ENCODE measurements at places on chromosomes 1 and 21.

DNA sequence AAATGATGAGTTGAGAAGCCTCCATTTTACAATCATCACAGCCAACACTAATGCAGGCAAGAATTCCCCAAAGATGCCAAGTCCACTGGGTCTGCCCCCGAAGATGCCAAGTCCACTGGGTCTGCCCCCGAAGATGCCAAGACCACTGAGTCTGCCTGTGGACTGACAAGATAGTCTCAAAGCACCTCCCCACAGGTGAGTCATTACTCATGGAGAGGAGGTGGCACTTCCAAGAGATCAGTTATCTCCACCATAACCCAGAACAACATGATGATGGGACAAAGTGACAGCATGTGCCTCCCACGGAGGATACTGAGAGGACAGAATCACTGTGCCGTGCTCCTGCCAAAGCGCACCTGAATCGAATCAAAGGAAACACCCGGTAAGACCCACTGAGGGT is 4.8 kb downstream of the PTTG1IP start:
- no peak for DNase-seq

GRCh38 chr1:235648407-235648907 is 1.1 kb downstream of the GNG4 start:
- DNase-seq, result no peak

- no peak for DNase-seq
These were observed 45.1 kb upstream of the RGS2 start for GRCh38 chr1:192763756-192764155.

DNA sequence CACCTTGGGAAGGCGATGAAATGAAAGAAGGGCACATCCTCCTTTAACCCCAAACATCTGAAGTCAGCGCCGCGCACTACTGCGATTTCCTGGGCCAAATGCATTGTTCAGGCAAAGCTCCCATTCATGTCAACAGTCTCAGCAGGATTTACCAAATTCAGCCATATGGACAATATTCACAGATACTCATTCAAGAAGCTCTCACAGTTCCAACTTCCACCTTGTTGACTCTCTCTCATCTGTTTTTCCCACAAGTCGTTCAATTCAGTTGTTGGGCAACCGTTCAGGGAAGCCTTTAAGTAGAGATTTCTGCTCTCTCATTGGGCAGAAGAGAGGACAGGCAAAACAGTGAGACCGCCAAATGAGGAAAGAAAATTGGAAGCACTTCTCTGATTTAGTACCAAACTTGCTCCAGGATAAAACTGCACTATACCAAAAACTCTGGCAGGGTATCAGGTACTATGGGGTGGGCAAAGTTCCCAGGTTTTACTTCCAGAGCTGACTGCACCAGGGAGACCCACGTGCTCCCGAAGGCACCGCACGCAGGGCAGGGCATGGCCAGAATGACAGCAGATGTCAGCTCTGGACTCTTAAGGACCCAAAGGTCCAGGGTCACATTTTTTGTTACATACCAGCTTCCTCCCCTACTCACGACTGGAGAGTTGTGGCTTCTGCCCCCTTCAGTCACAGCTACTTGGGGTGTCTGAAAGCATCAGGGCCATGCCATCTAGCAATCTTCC is 668.8 kb downstream of the KIF26B start:
- DNase-seq, result no peak

GRCh38 chr1:162626094-162626493 is 6.2 kb upstream of the DDR2 start:
- DNase-seq, result no peak

- DNase-seq, result no peak
These were observed 59.7 kb downstream of the TEX35 start for GRCh38 chr1:178572604-178573003.

GRCh38 chr1:186999506-186999905 is 170.8 kb downstream of the PLA2G4A start:
- DNase-seq, result no peak

- DNase-seq, result no peak
These were observed 856 bp downstream of the NRDC start for GRCh38 chr1:51877434-51878307.

DNA sequence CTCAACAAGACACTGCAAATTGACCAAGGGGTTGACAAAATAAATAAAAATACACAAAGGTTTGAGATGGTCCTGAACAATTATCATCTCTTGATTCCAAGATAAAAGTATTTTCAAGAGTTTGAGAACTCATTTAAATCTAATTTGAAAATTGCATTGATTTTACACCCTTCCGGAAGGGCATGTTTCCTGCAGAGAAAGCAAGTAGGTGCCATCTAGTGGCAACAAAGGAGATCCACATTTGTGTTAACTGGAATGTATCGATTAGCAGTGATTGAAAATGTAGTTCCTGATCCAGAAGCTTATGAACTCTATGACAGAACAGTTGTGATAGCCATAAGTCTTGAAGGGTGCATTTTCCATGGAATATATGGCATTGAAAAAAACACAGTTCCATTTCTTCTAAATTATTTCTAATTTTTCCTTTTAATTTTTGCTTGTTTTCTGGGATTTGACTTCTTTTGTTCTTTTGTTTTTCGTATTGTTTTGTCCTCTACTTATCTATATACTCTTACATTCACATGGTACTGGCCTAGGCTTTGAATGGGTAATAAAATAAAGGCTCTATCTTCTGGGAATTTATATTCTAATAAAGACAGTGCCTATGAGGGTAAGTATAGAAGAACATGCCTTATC is 143.7 kb downstream of the DNM3 start:
- DNase-seq, result no peak

DNA sequence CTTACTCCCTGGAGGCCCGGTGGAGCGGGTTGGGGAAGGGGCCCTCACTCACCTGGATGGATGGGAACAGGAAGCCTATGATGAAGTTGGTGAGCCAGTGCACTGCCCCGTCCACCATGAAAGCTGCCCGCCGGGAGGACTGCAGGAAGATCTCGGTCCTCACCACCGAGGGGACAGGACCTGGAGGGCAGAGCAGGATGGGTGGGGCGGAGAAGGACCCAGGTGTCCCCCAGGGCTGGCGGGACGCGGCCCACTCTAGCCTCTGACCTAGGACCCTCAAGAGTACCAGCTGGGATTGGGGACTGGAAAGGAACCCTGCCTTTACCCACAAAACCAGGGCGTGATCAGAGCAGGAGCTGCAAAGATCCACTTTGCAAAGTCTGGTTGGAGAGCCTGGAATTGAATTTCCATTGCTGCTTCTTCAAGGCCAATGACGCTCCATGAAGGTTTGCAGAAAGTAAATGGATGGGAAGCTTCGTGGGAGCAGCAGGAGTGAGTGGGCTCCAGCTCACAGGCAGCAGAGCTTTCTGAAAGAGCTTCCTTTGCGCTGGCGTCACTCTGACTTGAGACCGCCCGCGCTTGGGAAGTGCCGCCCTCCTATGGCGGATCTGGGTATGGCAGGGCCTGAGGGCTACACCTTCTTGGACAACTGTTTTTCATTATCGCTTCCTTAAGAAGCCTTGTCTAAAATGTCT is 21.4 kb downstream of the SLC2A7 start:
- no peak for DNase-seq

GRCh38 chr21:28749536-28749935 is 243.1 kb downstream of the LTN1 start:
- DNase-seq, result no peak

GRCh38 chr1:211882381-211883004 is 51.9 kb upstream of the LPGAT1 start:
- DNase-seq, result no peak

DNA sequence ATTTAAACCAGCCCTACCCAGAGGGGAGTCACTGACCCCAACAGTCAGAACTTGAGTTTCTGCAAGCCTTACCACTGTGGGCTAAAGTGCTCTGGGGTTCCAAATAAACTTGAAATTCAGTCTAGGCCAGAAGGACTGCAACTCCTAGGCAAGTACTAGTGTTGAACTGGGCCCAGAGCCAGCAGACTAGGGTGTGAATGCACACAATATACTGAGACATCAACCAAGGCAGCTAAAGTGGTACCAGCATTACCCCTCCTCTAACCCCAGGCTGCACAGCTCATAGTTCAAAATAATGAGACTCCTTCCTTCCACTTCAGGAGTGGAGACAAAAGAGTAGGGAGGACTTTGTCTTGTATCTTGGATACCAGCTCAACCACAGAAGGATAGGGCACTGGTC is 18.9 kb upstream of the IL20 start:
- DNase-seq, result no peak

- DNase-seq, result no peak
These were observed 1.4 kb downstream of the ARHGEF16 start for GRCh38 chr1:3455670-3456448.

GRCh38 chr1:30977105-30977504 is 68.5 kb upstream of the SDC3 start:
- DNase-seq, result no peak

DNA sequence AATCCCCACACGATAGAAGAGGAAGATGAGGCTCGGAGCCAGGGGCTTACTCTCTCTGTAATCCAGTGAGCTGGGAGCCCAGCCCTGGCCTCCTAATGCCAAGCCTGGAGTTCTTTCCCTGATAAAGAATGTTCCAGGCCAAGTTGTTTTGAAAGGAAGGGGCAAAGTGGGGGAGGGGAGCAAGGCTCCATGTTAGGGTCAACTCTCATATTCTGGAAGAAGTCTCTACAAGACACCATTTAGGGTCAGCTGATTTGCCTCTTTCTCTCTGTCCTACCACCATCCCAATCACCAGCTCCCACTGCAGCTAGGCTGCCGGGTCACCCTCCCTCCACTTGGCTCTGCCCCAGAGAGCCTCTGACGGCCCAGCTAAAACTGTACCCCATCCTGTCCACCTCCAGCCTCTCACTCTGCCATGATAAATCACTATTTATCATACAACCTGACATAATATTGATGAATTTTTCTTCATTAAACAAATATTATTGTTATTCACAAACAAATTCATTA is 95.0 kb downstream of the GLIS1 start:
- DNase-seq, result no peak

DNA sequence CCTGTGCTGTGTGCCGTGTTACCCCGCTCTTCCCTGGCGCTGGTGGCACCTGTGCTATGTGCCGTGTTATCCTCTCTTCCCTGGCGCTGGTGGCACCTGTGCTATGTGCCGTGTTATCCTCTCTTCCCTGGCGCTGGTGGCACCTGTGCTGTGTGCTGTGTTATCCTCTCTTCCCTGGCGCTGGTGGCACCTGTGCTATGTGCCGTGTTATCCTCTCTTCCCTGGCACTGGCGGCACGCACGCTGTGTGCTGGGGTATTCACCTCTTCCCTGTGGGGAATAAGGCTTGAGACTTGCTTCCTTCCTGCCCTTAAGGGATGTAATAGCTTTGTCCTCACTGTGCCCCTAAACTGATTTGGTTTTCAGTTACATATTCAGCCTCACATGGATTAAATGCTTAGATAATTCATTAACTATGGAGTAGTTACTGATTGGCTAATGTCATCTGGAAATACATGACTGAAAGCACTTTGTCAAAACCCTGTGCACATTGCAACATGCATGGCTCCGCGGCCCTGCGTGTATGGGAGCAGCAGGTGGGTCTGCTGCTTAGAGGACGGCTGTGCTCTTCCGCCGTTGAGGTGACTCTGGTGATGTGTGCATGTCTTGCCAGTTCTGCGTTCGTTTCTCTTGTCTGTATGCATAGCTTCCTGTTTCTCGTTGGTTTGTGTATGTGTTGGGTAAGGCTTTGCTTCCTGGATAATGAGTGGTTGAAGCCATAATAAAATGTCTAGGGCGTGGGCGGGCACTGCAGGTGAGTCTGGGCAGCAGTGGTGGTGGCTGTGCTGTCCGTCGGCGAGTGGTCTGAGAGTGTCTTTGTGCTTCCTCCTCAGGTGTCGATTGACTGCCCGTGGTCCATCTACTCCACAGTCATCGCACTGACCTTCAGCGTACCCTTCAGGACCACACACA is 17.9 kb upstream of the PWP2 start:
- no peak for DNase-seq

DNA sequence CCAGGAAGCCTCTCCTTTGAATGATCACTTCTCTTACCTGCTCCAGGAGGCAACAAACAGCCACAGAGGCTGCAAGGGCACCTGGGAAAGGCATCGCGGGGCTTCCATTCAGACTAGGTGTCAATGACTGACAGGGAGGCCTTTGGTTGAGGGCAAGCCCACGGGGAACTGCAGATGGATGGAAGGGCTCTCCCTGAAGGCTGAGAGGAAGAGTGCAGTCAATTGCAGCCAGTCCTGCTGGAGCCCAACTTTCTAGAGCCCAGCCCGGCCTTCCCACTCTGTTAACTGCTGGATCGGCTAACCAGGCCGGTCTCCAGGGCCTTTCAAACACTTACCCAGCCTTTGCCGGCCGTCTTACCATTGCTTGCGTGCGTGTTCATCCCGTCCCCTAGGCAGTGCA is 89.3 kb downstream of the LACTBL1 start:
- no peak for DNase-seq

GRCh38 chr1:162889989-162890388 is 29.0 kb upstream of the CCDC190 start:
- DNase-seq, result no peak

DNA sequence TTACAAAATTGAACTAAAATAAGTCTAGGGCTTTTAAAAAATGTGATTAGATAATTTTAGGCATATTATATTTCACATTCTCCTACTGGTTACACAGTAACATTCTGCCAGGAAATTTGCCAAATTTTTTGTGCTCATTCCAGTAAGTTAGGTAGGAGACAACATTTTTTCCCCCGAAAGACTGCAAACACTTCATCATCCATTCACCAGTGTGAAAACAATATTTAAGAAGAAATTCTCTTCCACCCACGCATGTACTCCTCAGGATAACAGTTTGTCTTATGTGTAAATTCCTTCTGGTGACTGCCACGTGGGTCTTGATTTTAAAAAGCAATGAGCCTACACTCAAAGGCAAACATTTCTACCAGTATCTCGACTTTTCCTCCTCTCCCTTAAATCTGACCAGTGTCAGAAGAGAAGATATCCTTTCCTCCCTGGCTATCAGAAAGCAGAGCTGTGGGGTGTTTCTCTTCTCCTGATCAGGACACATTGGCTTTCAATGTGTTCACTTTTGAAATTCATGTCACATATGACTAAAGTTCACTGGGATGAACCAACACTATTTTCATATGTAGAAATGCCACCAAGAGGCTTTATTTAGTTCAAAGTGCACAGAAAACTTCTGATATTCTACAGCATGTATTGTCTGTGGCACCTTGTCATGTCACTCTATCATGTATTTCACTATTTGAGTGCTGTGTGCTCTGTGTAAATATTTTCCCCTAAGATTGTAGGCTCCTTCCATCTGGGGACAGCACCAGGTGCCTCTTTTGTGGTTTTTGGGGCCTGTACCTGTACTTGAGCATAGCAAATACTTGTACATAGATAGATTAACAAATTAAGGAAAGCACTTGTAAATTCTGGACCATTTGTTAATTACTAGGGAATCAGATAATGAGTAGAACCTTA is 38.6 kb downstream of the LHX9 start:
- DNase-seq, result no peak

DNA sequence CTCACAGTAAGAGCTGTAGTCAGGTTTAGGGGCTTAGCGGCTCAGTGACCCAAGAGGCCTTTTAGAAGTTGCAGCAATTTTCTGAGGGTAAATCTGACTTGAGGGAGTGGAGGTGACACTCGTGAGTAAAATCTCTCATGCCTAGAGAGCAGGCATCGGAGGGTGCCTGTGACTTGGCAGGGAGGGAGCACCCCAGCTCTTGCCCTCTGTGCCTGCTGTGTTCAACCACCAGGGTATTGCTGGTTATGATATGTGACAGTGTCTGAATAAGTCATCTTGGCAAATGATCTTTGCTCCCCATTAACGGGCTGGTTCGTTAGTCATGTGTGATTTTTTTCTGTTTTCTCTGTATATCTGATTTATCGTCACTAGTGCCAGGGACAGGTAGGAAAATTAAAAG is 5.9 kb downstream of the MAN1C1 start:
- no peak for DNase-seq
